ENCODE measurements at places on chromosomes 6 and 20. TPM values are rescaled to one million over a fixed set of nuclear protein-coding genes. Genes with fewer than 3 reads are reported as not detected.

- H3K27ac ChIP-seq, result peak within 1 kb of the TSS; percentile 51
- peaks cover 30% of the 10 kb centered on the region for H3K4me1 ChIP-seq
- H3K4me3 ChIP-seq, result peak within 1 kb of the TSS; percentile 93
- H3K36me3 ChIP-seq, result peaks cover 19% of the 10 kb centered on the region
- H3K27me3 ChIP-seq, result no peaks in the 10 kb centered on the region
- peak; percentile 48 for DNase-seq
Observed at GRCh38 chr6:4134841-4135664, at the start of gene ECI2. Gene ECI2 (minus strand): TSS chr6:4135575. CDS start chr6:4135560, 15 bp downstream.

DNA sequence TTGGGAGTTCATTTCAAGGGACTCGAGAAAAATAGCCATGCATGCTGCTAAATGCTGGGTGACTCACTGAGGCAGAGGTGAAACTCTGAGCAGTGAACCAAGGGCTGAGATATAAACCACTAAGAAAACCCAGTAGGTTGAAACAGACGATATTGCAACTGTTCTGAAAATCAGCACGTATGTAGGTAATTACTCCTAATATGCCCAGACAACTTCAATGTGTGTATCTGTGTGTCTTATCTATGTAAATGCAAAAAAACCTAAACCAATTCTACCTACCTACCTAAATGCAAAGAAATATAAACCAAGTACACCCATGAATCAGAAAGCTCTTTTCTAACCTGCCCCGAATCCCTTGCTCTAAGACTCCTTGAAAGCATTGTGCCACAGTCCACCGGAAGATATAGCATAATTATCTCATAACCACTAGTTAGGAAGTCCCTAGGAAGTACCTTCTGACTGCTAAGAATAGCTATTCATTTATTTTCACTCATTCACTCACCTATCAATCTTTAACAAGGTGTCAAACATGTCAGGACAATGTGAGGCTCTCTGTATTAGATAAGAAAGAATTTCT lies 458.7 kb upstream of the RUNX2 start:
- H3K4me1 ChIP-seq, result no peaks in the 10 kb centered on the region
- no peaks in the 10 kb centered on the region for H3K27me3 ChIP-seq
- no peak for DNase-seq
- H3K36me3 ChIP-seq, result no peaks in the 10 kb centered on the region
- H3K4me3 ChIP-seq, result no peak overlapping the region

GRCh38 chr6:41713650-41714291 lies 21.6 kb downstream of the TFEB start:
- no peak overlapping the region for H3K27ac ChIP-seq
- no peak for DNase-seq
- H3K4me1 ChIP-seq, result peaks cover 22% of the 10 kb centered on the region
- H3K27me3 ChIP-seq, result no peaks in the 10 kb centered on the region

GRCh38 chr6:140581601-140582000 lies 1207.2 kb upstream of the CITED2 start:
- no peaks in the 10 kb centered on the region for H3K4me1 ChIP-seq
- DNase-seq, result no peak
- H3K27ac ChIP-seq, result no peak overlapping the region
- no peak overlapping the region for H3K4me3 ChIP-seq

TOX2 gene
- 0.98 TPM for total RNA-seq

DNA sequence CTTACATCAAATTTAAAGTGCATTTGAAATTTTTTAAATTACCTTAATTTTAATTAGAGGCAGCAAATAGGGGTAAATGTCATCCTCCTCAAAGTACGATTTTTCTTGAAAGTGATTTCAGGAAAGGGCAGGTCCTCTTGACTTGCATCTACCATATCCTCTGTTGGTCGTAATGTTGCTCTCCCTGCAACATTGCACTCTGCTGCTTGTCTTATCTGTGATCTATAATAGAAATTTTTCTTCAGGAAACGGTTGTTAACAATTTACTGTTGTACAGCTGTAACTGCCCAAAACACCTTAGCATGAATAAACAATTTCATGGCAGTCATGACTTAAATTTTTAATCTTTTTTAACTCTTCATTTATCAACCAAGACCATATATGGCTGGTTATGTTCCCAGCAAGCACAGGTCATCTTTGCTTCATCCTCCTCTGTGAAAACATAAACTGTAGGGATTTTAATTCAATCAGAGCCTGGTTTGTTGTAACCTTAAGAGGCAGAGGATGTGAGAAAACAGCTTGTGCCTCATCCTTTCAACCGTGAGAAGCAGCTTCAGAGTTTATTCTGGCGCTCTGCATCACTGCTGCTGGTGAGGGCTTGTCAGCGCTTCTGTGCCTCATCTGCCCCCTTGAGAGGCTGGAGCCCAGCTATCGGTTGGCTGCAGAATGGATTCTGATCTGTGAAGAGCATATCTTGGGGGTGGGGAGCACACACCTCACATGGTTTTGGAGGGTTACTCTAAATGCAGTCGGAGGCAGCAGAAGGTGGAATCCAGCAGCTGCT lies 56.0 kb downstream of the CTNNBL1 start:
- no peaks in the 10 kb centered on the region for H3K27me3 ChIP-seq
- DNase-seq, result no peak
- H3K27ac ChIP-seq, result no peak overlapping the region
- H3K4me3 ChIP-seq, result no peak overlapping the region
- H3K36me3 ChIP-seq, result no peaks in the 10 kb centered on the region
- H3K4me1 ChIP-seq, result peaks cover 11% of the 10 kb centered on the region

Measured in PC-3 (cell line).